ENCODE measurements at places on chromosomes 5 and 9.
A peak's percentile ranks its signal among the peaks of the same experiment; 100 is the strongest.

- no peak for DNase-seq
These were observed 661.4 kb upstream of the KLF4 start for GRCh38 chr9:108150736-108151586.

GRCh38 chr5:114255260-114255659, 106.6 kb upstream of the KCNN2 start:
- DNase-seq = no peak

DNA sequence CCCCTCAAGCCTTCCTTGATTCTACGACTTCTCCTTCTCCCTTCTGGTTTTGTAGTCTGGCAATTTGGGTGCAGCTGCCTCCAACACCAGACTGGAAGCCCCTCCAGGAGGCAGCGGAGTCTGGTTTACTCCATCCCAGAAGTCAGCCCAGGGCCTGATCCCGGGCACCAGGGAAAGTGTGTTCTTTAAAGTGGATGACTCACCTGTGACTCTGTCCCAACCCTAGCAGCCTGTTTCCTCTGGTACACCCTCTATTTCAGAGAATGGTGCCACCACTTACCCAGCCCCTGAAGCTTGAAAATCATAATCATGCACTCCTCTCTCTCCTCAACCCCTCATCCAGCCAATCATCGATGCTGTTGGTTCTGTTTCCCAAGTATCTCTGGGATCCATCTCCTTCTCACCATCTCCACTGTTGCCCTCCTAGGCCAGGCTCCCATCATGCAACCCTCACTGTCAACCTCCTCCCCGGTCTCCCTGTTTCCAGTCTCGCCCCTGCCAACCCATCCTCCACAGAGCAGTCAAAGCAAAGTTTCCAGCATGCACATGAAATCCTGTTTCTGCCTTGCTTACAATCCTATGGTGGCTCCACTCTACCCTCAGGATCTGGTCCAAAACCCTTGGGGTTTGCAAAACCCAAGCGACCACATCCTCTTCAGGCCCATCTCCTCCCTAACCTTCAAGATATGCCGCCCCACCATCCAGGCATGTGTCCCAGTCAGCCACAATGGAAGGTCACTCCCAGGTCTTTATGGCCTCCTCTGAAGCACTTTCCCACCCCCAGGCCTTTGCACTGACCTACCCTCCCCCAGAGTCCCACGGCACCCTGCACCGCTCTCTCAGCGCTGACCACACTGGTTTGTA, 10.5 kb downstream of the LHX6 start:
- no peak for DNase-seq

- no peak for DNase-seq
These were observed 54.8 kb upstream of the CPEB4 start for GRCh38 chr5:173833196-173833985.

- peak; percentile 61 for DNase-seq
These were observed 99.9 kb downstream of the GTF3C4 start for GRCh38 chr9:132769906-132770769.

DNA sequence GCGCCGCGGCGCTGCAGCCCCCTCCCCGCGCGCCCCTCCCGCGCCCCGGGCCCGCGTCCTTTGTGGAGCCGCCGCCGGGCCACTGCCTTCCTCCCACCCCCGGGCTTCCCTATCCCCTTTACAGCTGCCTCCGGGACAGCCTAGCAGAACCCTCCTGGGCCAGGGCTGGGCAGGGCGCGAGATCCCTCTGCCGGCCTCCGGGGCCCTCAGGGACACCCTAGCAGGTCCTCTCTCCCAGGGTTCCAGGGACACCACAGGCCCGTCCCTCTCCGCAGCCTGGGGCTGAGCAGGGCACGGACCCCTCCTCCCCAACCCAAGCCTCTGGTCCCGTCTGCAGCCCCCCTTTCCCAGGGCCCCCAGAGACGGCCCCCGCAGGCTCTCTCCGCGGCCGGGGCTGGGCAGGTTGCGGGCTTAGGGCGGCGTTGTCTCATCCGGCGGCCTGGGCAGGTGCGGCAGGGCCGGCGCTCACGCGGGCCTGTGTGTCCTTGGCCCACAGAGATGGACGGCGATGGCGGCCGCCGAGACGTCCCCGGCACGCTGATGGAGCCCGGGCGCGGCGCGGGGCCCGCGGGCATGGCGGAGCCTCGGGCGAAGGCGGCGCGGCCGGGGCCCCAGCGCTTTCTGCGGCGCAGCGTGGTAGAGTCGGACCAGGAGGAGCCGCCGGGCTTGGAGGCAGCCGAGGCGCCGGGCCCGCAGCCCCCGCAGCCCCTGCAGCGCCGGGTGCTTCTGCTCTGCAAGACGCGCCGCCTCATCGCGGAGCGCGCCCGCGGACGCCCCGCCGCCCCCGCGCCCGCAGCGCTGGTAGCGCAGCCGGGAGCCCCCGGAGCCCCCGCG, 710 bp downstream of the WNK2 start:
- no peak for DNase-seq

- DNase-seq = no peak
These were observed 30.5 kb downstream of the USP20 start for GRCh38 chr9:129865668-129866320.

DNA sequence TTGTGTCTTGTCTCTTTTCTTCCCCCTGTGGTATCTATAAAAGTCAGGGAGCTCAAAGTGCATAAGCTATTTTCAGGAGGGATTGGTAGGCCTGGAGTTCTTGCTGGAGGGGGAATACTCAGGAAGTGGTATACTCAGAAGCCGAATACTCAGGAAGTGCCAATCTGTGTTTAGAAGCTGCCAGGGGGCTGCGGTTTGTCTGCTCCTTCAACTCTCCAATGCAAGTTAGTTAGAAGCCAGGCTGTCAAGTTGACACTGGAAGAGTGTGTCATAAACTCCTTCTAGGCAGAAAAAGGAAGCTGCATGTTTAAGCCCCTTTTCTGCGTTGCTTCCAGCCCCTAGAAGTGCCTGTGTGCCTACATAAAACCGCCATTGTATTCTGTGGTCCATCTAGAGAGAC, 366.5 kb downstream of the TAF11L14 start:
- no peak for DNase-seq

- peak; percentile 70 for DNase-seq
These were observed 48.7 kb upstream of the PSD2 start for GRCh38 chr5:139746691-139747582.

DNA sequence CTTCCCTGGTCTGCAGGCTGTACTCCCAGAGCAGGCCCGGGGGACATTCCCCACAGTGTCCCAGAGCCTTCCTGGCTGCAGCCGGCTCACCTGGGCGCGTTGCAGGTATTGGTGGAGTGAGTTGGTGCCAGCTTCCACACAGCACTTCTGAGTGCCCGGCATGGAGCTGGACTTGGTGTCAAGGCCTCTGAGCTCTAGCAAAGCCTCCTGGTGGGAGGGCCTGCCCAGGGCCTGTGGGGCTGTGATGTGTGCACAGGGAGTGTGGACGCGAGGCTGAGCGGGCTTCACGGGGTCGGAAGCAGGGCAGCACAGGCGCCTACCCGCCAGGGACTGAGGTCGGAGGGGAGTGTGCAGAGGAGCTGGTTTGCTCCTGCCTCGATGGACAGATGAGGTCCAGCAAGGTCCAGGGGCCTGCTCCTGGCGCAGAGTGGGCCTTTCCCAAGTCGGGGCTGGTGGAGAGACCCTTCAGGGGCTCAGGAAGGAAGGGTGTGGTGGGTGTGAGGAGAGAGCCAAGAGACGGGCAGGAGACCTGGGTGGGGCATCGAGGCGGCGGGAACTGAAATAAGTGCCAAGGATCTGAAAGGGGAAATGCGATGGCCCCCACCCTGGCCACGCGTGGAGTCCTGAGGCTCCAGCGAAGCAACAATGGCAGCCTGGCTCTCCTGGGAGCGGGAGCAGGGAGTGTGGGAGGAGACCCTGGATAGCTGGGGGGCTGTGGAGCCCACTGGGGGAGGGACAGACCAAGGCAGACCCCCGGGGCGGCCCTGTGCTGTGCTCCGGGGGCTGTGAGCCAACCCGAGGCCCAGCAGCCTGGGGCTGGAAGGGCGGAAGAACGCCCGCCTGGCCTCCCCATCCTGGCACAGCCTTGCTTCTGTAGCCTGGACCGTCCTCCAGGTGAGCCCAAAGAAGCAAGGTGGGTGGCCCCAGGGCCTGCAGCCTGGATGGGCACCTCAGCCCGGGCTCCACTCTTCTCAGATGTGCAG, 78.4 kb downstream of the RXRA start:
- DNase-seq = no peak

DNA sequence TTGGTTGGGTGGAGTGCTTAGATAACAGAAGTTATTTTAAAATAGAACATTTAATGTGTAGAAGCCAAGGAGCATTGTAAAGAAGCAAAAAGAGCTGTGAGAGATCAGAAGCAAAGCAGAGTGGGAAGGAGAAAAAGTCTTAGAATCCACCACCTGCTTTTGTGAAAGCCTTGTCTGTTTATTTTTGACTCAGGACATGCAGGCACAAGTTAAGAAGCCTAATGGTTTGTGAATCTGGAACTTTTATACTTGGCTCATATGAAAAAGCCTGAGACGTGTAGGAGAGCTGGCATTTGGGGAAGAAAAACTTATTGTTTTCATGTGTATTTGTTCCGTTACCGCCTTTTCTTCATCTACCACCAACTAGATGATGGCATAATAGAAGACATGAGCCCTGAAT, 38.5 kb upstream of the ITGA2 start:
- no peak for DNase-seq

DNA sequence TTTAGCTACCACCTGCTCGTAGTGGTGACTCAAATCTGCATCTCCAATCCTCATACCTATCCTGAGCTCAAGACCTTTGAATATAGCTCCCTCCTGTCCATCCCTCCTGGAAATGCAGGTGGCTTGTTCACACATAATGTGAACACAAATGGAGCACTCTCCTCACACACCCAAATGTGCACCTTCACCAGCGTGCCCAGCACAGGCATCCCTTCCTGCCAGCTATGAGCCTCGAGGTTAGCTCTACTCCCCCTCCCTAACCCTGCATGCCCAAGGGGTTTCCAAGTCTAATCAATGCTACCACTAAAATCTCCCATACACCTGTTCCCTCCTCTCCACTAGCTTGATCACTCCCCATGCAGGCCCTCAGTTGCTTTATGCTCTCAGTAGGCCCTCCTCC, 2.2 kb upstream of the TGFBI start:
- DNase-seq = no peak

DNA sequence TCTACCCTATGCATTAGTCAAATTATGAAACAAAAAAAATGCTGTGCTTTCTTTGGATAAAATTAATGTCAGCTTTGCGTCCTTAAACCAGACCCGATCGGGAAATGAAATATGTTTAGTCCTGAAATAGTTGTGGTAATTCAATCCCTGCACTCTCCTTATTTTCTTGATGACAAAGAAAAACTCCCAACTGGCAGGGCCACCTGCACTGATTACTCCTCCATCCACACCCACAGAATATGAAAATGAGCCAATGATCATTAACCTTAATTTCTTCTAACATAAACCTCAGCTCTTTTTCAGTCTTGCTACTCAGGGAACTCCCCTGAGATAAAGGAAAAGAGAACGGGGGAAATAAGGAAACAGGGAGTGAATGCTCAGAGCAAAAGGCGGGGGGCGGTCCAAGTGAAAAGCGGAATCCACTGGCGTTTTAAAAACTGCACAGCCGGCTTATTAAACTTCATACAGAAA, 245.3 kb downstream of the BNC2 start:
- DNase-seq = no peak

DNA sequence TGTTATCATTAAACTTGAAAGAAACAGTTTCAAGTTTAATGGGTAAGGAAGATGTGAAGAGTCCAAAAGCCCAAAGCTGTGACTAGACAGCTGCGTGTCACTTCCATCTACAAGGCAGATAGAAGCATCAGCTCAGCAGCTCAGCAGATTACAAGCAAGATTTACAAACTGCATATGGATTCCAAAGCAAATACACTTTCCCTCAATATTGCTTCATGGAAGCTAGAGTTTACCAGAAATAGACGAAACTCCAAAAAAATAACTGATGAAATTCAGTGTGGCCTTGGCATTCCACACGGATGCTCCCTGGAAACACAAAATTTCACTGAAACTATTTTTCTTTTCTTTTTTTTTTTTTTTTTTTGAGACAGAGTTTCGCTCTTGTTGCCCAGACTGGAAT, 17.9 kb downstream of the MYO10 start:
- DNase-seq = no peak

DNA sequence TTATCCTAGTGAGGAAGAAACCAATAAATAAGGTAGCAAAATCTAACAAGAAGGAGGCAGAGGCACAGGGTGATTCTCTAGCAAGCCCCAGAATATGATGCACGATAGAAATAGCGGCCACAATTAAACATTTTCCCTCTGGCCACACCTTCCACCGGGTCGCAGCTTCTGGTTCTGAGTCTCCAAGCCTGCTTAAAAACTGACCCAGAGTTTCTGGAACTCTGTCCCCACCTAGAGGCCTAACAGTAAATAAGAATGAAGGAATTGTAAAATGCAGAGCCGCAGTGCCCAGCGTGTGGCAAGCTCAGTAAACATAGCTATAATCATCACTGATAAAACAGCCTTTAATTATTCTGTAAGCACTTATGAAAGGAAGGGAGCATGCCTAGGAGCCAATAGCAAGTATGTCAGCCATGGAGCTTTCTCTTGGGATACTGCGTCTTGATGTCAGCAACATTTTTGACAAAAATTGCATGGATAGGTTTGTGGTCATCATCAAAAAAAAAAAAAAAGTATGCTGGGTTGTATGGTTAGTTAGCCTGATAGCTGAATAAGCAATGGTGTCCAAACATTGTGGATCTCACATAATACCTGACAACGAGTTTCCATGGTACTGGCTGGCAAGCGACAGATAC, 465.5 kb downstream of the DNAH5 start:
- DNase-seq = no peak

- no peak for DNase-seq
These were observed 88.7 kb downstream of the ITGA1 start for GRCh38 chr5:52876456-52876855.

DNA sequence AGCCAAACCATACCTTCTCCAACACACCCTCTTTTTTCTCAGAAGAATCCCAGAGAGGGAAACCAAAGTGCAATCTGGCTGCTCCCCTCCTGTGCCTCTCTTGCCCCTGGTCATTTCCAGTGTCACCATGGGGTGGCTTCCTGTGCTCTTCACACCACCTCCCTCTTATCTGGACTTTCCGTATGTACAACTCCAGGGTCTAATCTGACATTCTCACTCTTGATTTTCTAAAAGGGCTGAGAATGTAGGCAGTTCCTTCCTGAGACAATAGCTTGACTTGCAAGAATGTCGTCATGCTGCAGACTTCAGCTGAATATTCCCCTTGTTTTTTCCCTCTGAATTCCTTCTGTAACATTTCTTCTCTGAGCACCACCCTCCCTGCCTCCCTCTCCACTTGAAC, 110.2 kb downstream of the FBXL7 start:
- DNase-seq = no peak

DNA sequence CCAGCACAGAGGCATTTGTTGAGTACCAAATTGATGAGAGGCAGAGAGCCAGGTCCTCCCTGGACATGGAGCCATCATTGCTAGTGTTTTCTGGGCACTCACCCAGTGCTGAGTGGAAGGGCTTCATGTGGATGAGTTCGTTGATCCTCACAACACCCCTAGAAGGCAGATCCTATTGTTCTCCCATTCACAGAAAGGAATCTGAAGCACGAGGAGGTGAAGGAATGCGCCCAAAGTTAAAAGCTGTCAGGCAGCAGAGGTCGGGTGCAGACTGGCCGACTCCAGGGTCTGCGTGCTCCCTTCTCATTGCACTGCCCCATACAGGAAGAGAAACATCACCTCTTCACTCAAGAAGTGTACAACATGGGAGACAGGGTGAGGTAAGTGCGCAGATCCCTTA, 153.5 kb upstream of the TNPO1 start:
- no peak for DNase-seq

- peak; percentile 51 for DNase-seq
These were observed 29.8 kb upstream of the HMCN2 start for GRCh38 chr9:130235558-130236435.

All from CD4-positive, alpha-beta T cell treated with Interleukin-4 for 4 hours (primary cell).